Progenitor cell of endocrine pancreas (in vitro differentiated cells): ENCODE measurements at places on chromosomes 11 and 22.

DNA sequence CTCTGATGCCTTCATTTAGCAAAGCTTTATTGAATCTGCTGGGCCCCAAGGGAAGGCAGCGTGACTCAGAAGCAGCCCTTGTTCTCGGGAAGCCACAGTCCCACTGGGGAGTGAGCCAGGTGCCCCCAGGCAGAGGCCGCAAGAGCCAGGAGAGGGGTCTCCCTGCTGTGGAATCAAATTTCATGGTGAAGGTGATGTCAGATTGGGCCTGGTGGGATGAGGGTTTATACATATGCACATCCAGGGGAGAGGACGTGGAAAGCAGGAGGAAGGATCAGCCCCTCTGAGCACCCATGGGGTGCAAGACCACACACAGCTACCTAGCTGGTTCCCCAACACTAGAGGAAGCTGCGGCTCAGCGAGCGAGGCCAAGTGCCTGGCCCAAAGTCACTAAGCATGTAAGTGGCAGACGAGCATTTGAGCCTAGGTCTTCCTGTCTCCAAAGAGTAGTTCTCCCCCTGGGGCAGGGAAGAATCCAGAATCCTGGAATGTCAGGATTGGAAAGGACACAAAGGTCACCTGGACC is 2.0 kb downstream of the SYNGR1 start:
- DNase-seq: no peak

DNA sequence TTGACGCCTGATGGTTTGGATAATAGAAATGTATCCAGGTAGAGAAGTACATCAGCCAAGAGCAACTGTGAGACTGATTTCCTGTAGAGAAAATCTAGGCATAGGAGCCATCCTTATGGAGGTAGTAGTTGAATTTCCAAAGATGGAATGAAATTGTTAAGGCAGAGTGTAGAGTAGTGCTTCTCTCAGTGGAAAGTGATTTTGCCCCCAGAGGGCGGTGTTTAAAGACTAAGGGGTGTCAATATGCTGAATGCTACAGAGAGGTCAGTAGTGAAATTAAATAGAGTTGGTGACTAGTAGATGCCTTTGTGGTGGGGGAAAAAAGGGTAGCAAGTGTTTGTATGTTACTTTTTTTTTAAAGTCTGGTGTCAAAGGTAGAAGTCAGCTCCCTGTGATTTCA is 54.5 kb downstream of the TRIM44 start:
- DNase-seq: no peak

DNA sequence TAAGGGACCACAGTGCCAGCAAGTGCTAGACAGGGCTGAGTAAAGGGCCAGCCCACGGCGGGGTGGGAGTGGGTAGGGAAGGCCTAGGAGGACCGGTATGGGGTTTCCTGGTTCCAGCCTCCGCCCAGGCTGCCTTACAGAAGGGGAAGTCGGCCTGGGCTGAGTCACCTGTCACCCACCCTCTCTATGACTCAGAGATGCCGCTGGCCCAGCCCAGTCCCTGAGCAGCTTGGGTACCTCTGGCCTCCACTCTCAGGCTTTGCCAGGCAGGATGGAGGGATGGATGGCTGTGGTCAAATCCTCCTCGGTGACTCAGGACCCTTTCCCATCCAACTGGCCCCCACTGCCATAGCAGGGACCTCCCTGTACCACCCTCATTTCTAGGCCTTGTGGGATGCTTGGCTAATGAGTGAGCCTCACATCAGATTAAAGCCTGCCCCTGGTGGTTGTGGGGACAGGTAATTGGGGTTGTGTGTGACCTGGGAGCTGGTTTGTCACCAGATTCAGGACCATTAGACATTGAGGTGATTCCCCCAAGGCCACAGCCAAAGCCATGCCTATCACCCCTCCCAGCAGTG is 13.9 kb downstream of the SLC35E4 start:
- no peak for DNase-seq

DNA sequence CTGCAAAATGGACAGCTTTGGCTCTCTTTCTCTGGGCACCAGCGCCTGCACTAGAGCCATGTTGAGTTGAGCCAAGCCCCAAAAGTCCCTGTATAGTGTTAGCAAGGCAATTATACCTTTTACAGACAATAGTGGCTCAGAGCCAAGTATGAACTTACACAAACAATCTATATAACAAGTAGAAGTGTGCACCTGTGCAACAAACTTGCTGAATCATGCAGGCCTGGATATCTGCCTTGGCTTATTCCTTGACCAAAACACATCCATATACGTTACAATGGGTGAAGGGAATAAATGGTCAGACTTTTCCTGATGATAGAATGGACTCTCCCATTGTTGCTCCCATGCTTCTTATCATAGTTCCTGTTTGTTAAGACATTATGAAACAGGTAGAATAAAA is 3.8 kb upstream of the OR52I2 start:
- no peak for DNase-seq

DNA sequence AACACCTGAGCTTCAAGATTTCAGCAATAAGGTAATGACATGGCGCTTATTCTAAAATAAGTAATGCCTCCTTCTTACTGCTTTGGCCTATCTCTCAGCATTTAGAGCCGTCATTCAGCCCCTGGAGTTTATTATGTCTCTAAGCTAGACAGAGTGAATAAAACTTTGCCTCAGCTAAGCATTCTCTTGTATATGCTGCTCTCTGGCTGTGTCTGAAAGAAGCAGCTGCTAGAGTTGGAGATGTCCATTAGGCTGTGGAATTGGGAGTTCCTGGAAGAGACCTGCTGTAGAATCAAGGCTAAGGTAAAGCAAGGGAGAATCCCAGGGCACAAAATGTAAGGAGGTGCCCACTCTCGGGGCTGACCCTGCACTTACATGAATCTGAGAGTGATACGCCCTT is 35.5 kb upstream of the TTC12 start:
- DNase-seq: no peak

GRCh38 chr11:72041364-72042063 is 38.8 kb downstream of the NUMA1 start:
- peak; percentile 25 for DNase-seq

DNA sequence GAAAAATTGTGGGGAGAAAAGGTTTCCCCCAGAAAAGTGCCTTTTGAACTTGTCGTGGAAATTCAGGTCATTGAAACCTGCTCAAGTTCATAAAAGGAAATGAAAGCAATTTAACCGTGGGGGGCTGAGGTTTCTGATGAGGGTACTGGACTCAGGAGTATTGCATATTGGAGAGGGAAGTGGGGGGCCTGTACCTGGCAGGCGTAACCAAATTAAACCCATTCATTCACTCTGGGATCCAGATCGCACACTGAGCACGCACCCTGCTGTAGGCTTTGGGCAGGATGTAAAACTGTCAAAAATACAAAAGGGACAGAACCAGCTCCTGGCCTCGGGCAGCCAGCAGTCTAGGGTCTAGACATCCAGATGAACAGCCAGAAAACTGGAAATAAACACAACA is 1517.4 kb downstream of the BRD1 start:
- no peak for DNase-seq

- DNase-seq: no peak
Observed at GRCh38 chr11:21179770-21180169, 510.4 kb downstream of the NELL1 start.

DNA sequence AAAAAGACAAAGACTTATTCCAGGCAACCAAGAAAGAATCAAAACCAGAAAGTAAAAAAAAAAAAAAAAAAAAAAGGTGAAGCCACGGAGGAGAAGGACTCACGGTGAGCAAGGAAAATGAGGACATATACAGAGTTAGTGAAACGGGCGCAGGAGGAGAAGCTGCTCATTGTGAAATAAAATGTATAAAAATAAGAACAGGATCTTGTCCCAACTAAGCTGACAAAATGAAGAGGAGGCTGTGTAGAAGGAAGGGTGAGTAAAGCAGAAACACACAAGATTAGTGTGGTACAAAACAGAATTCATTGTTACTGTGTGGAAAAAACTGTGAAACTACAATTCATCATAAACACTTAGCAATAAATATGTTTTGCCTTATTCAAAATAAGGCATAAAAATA is 7.6 kb downstream of the IL17REL start:
- no peak for DNase-seq
